ENCODE measurements at places on chromosomes 12 and 14.

DNA sequence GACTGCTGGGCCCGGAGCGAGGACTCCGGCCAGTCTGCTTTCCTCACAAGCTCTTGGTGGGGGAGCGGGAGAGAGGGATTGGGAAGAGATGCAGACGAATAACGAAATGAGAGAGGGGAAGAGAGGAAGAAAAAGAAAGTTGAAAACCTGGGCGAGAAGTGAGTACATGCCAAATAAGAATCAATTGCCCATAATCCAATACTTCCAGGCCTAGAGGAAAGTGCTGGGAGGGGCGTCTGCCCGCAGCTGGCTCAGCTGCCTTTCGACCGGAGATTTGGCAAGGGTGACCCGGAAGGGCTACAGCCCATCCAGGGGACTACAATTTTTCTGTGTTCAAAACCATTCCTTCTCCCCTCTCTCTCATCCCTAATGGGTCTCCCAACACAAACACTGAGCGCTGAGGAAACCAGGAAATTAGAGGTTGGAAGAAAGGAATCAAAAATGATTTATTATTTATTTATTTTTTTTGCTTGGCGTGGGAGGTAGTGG is 4.9 kb downstream of the NKX2-1 start:
- no peak for DNase-seq

- DNase-seq = peak; percentile 98
Observed at GRCh38 chr14:85587151-85587711, 57.3 kb downstream of the FLRT2 start.

DNA sequence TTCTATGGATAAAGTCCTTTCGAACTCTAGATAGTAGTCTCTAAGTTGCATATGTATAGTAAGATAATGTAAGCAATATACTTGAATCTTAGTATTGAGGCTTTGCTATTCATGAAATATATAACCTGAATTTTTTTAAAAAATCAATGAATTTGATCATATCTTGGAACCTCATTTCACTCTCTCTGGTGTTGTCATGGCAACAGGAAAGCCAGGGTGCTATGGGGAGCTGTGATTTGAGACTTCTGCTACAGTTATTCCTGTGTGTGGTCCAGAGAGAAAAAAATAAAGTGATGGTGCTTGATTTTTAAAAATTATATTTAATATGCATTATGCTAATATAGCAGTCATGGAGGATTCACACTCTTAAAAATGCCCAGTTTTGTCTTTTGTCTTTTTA is 508.0 kb downstream of the SNAPC1 start:
- no peak for DNase-seq

GRCh38 chr14:74955229-74956026 is at the start of gene PGF:
Gene PGF (minus strand): TSS chr14:74955597. CDS start chr14:74955242, 355 bp downstream.
- no peak for DNase-seq

GRCh38 chr14:74257078-74257940 is 18.1 kb downstream of the VSX2 start:
- no peak for DNase-seq

- DNase-seq = no peak
Observed at GRCh38 chr12:82981150-82981549, 294.4 kb downstream of the TMTC2 start.

DNA sequence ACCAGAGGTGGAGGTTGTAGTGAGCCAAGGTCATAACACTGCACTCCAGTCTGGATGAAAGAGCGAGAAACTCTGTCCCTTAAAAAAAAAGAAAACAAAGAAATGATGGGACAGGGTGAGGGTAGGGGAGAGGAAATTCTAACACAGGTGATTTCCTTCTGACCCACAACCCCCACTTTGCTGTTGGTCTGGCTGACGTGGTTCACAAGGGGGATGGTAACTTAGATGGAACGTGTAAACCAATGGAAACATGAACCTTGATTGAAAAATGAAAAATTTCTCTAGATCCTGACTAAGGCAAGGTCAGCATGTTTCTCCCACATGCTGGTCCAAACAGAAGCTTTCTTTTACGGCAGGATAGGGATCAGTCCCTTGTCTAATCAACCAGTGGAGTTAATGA is 15.8 kb upstream of the RIOX1 start:
- no peak for DNase-seq

DNA sequence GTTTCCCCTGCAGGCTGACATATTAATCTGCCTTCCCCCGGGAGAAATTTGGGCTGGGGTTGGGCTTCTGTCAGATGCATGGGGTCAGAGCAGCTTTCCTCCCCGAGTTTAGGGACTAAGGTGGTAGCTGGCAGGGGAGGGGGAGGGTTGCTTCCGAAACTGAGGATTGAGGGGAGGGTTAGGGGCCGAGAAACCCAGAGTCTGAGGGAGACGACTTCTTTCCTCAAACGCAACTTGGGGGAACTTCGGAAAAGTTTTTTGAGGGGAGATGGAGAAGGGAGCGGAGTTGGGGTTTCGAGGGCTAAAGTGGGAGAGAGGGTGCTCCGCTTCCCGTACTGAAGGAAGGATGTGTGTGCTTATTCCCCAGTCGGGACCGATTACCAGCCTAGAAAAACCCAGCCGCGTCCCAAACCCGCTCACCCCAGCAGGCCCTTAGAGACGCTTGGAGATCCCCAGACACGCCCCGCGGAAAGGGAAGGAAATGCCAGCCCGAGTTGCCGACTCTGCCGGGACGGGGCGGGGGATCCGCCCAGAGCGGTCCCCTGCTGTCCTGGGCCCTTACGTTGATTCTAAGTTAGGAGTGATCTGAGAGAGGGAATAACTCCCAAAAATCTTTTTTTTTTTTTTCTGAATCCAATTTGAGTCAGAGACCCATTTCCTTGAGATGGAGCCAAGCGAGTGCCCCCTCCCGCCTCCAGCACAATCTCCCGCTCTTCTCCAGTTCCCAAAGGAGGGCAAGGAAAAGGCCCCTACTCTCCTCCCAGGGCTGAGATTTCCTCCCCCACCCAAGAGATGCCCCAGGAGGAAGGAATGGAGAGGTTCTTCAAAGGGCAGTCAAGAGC is 61.9 kb downstream of the SMUG1 start:
- no peak for DNase-seq

GRCh38 chr14:104036212-104036611 is 49.3 kb upstream of the ASPG start:
- no peak for DNase-seq

- no peak for DNase-seq
Observed at GRCh38 chr12:9252256-9252655, 44.1 kb upstream of the PZP start.

DNA sequence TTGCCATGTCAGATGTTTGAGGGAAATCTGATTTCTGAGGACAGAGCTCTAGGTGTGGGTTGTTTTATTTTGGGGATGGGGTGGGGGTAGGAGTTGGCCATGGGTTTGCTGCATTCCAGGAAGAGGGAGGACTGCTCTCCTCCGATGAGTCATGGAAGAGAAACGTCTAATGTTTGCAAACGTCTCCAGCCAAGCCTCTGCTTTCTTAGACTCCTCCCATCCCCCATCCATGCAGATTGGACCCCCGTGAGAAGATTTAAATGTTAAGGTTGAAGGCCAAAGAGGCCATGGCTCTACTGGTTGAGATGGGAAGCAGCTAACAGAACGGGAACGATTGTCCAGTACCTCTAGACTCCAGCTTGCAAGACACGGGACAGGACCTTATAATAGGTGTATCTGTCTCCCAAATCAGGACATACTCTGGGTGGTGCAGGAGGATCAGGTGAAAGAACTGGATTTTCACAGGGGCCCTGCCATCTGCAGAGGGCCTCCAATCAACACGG is 11.4 kb upstream of the ATP2A2 start:
- peak; percentile 32 for DNase-seq

DNA sequence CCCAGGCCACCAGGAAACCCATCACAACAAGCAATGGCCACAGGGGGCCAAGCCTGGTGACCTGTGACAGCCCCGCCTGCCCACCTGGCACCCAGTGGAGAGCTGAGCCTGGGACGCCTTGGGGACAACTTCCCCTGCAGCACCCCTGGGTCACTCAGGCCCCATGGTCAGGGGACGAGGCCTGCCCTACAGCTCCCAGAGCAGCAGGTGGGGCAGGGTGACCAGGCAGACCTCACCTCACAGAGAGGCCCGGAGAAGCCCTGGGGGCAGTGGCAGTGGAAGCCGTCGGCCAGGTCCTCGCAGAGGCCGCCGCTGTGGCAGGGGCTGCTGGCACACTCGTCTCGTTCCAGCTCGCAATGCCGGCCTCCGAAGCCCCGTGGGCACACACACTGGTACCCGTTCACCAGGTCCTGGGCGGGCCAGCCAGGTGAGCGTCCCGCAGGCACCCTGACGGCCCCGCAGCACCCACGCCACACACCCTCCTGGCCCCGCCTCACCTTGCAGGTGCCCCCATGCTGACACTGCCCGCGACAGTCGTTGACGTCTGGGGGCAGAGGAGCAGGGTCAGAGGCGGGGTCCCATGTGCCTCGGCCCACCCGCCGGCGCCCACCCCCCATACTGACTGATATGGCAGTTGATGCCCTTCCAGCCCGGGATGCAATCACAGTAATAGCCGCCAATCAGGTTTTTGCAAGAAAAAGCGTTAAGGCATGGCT is 18.1 kb downstream of the JAG2 start:
- no peak for DNase-seq

DNA sequence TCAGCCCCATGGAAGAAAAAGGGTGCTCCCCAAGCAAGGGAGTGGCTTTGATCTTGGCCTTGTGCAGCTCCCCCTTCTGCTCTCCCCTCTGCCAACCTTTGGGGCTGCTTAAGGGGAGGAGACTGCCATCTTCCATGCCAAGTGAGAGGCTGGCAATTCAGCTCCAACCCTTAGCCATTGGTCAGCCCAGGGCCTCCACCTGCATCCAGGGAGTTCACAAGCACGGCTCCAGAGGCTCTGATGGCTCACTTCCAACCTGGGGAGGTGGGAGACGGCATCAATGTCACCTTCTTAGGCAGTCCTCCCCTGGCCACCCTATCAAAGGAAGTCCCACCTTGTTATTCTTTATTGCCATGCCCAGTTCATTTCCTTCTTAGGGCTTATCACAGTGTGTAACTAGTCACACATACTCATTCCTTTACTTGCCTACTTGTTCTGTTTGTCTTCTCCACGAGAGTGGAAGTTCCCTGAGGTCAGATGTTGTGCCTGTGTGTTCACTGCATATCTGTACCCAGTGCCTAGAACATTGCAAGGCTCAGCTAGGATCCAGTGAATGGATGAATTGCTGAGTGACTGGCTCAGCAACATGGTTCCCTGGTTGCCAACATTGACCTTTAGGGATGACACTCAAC is 5.0 kb downstream of the HDAC7 start:
- DNase-seq = no peak

- DNase-seq = no peak
Observed at GRCh38 chr12:16604596-16605252, 1.2 kb downstream of the LMO3 start.

- no peak for DNase-seq
Observed at GRCh38 chr12:39605996-39606395, 13.6 kb downstream of the ABCD2 start.

DNA sequence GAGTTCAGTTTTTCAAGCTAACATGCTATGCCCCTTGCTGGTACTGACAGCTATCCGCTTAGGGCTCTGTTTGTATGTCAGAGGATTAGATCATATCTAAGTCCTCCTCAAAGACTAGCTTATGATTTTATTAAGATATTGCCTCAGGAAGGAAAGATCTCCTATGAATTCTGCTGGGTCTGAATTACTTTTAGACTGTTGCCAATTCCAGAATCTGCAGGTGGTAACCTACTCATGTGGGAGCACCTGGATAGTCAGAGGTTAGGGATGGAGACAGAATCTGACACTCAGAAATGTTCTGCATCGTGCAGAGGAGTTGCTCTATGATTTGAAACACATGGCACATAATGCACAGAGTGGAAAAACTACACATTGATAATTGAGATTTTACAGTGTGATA is 843.4 kb downstream of the SLC6A15 start:
- no peak for DNase-seq

- DNase-seq = no peak
Observed at GRCh38 chr12:84950971-84951546, 38.5 kb upstream of the SLC6A15 start.

- peak; percentile 67 for DNase-seq
Observed at GRCh38 chr14:85531587-85532373, 1.8 kb downstream of the FLRT2 start.

- DNase-seq = no peak
Observed at GRCh38 chr12:76529226-76529918, 30.2 kb downstream of the OSBPL8 start.

GRCh38 chr12:108455706-108456105 is 59.4 kb upstream of the FICD start:
- no peak for DNase-seq

DNA sequence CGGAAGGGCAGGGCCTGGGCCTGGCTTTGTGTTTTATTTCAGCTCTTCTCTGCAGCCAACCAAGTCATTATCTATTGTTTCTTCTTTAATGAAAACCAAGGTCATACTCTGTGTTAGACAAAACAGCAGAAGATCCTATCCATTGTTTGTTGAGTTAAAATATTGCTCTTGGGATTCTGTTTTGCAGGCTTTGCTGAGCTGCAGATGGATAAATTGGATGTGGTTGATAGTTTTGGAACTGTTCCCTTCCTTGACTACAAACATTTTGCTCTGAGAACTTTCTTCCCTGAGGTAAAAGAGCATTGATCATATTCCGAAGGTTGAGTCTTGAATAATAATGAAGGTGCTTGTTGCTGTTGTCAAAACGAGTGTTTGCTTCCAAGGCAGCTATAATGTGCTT is 106.6 kb downstream of the PLXNC1 start:
- no peak for DNase-seq

GRCh38 chr14:65206448-65207096 is 104.3 kb upstream of the MAX start:
- no peak for DNase-seq

DNA sequence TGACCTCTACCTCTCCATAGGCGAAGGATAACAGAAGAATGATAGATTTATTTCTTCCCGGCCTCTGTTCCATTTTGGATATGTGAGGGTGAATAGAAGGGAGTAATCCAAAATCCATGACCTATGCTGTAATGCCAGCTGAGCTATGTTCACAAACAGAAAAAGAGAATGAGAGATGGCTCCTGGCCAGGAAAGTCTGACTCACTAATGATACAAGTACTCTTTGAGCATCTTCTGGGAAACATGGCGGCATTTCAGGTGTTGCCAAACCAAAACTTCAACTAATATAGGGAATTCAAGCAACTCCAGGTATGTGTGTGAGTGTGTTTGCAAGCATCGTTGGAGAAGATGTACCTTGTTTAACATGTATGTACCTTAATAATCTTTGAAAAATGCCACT is 55.1 kb downstream of the MED13L start:
- peak; percentile 60 for DNase-seq

- DNase-seq = no peak
Observed at GRCh38 chr14:81042438-81042837, 87.0 kb downstream of the TSHR start.

DNA sequence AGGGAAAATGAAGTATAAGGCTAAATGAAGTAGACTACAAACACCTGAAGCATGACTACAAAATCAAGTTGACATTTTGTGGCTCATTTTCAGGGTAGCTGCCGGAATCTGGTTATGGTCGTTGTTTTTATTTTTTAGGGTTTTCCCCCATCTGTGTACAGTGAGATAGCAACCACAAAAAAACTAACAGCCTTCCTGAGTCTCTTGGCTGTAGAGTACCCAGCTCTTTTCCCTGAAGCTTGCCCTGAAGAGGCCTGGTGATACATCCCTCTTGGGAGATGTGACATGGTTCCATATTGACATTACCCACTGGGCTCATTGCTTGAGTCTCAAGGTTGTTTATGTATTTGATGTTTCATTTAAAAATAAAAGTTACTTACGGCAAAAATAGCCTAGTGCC is 424.0 kb downstream of the ZFP36L1 start:
- DNase-seq = no peak

Data from AG09319 (cell line).